Inflammatory macrophage treated with lipopolysaccharide for 1 hour (primary cell): ENCODE measurements at places on chromosomes 4 and X.

DNA sequence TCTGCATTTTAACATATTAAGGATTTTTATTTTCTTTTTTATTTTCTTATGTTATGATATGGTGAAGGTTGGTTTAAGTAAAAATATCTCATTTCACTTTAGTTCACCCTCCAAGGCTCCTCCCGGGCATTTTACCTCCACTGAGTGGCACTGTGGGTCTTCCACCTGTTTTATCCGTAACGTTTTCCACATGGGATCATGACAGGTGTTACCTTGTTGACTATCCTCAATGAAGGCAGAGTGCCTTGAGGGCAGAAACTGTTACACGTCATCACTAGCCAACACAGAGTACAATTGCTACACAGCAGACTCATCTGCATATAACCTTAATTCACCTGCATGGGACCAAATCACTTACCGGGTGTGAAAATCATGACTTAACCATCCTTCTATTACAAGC is 105.8 kb downstream of the GEMIN8 start:
- no peak for DNase-seq

DNA sequence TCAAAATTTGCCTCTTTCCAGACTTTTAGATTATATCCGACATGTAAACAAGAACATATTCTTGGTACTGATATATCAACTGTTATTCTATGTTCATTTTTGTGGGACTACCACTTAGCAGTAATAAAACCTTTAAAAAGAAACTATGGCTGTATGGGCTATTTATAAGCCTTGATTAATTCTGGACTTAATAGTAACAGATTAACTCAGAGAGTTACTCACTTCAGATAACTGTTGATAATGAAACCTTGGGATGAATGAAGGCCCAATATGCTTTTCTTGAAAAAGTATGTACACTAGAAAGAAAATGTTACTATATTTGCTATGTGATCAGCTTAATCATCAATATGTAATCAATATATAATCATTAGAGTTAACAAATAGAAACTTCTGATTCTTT is 595.9 kb upstream of the BOD1L1 start:
- DNase-seq = no peak

DNA sequence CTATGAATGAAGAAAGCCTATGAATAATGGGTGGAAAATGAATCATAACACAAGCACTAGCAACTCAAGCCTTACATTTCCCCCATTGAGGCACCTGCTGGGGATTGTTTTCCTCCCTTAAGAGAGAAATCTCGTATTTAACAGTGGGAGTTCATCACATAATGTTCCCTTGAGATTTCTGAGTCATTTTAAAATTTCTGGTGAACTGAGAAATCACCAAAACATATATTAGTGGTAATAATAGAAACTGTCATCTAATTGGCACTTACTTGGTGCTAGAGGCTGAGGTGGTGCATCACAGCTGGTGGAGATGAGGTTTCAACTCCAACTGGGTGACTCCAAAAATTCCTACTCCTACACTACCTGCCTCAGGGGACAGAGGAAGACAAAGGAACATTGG is 561.3 kb upstream of the LCORL start:
- DNase-seq = no peak

GRCh38 chr4:10030972-10031667 is 9.8 kb upstream of the SLC2A9 start:
- DNase-seq = no peak

DNA sequence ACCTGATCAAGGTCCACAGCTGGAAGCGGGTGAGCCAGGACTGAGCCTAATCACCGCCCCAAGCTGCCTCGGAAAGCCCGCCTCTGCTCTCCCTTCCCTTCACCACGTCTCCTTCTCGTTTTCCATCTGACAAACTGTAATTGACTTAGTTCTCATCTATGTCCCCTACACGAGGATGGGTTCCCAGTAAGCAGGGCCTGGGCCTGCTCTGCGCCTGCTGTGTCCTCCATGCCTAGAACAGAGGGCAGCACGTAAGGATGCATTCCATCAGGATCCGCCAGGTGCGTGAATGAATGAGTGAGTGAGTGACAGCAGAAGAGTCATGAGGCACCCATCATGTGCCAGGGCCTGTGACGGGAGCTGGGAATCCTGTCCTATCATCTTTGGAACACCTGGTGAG is 86.7 kb downstream of the JAKMIP1 start:
- DNase-seq = no peak
